Lower leg skin (tissue), 4 donors: ENCODE measurements at places on chromosomes 1 and 21.
A peak's percentile ranks its signal among the peaks of the same experiment; 100 is the strongest.

DNA sequence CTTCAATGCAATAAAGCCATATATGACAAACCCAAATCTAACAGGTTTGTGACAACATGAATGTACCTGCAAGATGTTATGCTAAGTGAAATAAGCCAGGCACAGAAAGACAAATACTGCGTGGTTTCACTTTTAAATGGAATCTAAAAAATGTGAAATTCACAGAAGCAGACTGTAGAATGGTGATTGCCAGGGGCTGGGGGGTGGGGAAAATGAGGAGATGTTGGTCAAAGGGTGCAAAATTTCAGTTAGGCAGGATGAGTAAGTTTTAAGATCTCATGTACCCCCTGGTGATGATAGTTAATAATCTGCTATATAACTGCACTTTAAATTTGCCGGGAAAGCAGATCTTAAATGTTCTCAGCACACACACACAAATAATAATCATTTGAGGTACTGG is 160.5 kb downstream of the PTBP2 start:
- no peak for DNase-seq

GRCh38 chr1:11335417-11336056 is 62.5 kb downstream of the UBIAD1 start:
- DNase-seq, result no peak

GRCh38 chr1:57163325-57163724 is 197.5 kb upstream of the C8B start:
- DNase-seq, result no peak

- DNase-seq, result peak; percentile 88
Measured at GRCh38 chr1:25619101-25619890, 2.7 kb downstream of the MAN1C1 start.

- no peak for DNase-seq
Measured at GRCh38 chr1:50424045-50424883, 1.0 kb upstream of the DMRTA2 start.

- no peak for DNase-seq
Measured at GRCh38 chr1:184826001-184826400, 71.3 kb upstream of the EDEM3 start.

- DNase-seq, result no peak
Measured at GRCh38 chr1:20463502-20463901, 22.5 kb downstream of the CAMK2N1 start.

DNA sequence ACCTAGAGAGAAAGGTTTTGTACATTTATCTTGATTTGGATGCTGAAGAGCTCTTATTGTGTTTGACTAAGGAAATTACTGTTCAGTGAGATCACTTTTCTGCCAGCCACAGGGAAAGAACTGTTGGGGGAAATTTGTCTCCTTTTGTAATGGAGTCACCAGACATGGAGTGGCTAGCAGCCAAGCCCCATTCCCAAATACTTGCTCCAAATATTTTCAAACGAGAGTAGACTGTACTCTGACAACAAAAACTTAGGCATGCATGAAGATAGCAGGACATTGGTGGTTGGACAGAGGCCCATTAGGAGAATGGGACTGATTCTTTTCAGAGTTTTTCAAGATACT is 21.1 kb downstream of the IPO9 start:
- DNase-seq, result no peak
